Activated T-cell treated with anti-CD3 and anti-CD28 coated beads for 4 hours (primary cell): ENCODE measurements at places on chromosomes 7 and 10.

- no peak for DNase-seq
These were observed 116.0 kb downstream of the SLIT1 start for GRCh38 chr10:97069576-97070362.

- no peak for DNase-seq
These were observed 77.5 kb upstream of the EEPD1 start for GRCh38 chr7:36075561-36075960.

- no peak for DNase-seq
These were observed 404.3 kb downstream of the SFMBT2 start for GRCh38 chr10:7006566-7006965.

DNA sequence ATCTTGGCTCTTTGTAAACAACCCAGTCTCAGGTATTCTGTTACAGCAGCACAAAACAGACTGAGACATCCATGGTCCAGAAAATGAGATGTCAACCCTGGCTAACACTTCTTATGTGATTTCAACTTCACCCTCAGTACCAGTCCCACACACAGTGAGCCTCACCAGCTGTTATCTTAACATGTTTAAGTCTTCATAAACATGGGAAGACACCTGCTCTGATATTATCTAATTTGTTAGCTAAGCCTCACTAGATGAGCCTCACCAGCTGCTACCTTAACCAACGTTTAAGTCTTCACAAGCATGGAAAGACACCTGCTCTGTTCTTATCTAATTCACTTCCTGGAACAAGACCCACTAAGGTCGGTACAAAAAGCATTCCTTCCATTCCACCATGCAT is 130.8 kb downstream of the CALN1 start:
- DNase-seq: no peak

DNA sequence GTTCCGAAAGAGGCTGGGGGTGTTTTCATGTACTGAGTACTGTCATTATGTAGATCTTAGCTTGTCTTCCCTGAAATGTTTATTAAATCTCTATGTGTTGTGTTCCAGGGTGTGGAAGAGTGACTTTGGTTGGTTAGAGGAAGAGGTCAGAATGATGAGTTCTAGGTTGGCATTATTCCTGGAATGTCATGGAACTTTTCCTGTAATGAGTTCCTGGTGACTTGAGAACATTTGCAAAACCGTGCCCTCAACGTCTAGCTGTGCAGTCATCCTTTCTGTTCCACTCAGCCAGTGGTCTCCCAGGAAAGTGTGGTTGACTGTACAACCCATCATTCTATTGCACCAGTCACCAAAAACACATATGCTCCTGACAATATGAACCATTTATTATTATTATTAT is 129.6 kb downstream of the BICC1 start:
- DNase-seq: no peak

DNA sequence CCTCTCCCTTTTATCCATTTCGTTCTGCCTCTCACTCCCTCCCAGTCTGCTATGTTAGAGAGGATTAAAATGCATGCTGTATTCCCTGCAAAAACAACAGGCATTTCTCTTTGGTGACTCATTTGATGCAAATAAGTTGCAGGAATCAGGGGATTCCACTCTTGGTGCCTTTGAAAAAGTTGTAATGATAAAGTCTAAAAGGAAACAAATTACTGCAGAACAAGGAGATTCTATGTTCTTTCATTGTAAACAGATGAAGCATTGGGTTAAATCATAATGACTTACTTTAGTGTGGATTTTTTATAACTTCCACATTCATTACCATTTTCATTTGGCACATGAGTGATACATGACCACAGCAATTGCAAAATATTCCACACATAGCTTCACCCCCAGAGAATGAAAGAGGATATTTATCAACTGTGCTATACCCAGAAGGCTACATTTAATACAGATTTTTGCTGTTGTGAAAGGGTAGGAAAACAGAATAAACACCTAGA is 33.4 kb upstream of the ABLIM1 start:
- no peak for DNase-seq

GRCh38 chr7:75639071-75639885 is 99.5 kb downstream of the HIP1 start:
- peak; percentile 6 for DNase-seq

DNA sequence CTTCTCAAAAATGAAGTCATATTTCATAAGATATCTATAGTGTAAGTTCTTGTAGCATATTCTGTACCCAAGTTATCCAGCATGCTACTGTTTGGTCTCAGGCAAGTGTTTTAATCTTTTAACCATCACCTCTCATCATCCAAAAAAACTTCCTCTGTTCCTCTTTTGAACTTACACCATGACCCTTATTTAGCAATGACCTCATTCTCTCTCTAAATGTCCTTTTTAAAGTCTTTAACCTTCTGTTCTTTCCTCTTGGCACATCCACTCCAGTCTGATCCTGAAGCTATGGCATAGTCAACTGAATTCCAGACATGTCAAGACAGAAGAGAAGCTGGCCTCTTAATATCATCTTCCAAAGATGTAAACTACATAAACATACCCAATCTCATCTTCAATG is 26.2 kb downstream of the PPP3CB start:
- no peak for DNase-seq
